ENCODE measurements at places on chromosomes 2 and 18.

- DNase-seq = no peak
Measured at GRCh38 chr18:3693410-3693809, 243.4 kb downstream of the TGIF1 start.

GRCh38 chr2:108383146-108383830, 5.5 kb downstream of the SULT1C4 start:
- no peak for DNase-seq

DNA sequence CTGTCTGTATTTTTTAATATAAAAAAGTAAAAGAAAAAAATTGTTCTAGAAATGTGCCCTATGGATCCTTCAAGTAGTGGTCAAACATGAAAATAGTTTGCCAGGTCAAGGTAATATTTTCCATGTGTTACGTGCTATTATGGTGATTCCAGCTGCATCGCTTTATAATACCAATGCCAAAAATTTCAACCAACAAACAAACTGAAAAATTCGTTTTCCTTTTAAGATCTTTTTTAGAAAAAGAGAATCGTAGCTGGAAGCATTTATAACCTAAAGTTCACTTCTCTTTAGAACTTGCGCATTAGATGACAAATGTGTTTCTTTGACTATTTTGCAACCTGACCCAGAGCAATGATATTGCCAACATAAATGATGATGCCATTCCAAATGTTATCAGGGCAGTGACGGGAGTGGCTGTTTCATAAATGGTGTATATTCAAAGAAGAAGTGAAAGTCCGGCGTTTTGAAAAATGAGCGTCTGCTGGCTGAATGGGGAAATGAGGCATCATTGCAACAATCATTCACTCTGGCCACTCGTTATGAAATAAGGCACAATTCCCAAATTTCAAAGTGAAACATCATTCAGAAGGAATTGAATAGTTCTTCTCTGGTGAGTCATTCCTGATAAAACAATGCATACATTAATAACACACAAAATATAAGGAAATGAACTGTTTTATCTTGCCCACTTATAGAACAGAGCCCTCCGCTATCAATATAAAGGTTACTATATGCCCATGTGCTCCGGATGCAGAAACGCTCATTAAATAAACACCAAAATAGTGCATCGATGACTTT, 297.4 kb downstream of the TGIF1 start:
- no peak for DNase-seq

- no peak for DNase-seq
Measured at GRCh38 chr2:23211987-23212583, 172.9 kb upstream of the KLHL29 start.

DNA sequence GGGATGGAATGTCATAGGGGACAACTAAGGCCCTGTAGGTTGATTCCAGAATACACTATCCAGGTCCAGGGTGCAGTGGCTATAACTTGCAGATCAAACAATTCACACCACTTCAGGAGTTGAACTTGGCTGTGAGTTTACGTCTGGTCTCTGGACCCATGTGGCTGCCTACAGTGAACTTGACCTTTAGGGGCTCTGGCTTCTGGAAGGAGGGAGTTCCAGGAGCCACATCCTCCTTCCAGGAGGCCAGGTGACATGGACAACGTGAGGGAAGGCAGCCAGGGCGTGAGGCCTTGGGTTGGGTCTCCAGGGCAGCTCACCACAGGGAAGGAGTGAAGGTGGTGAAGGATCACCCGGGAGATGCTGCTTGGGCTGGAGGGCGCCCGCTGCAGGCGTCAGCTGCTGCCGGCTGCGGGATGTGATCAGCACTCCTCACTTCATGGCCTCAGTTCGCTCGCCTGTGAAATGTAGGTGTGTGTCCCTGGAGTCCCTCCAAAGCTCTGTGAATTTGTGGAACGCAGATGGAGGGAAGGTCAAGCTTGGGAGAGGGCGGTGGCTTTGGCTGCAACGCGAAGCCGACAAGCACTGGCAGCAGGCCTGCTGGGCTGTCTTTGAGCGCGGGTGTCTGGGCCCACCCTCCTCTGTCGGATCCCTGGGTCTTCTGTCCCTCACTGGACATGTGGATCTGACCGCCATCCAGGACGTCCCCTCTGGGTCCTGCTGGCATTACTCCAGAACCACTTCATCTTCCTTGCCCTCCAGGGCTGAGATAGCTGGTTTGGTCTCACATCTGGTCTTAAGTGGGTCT, 146.5 kb downstream of the GLI2 start:
- DNase-seq = no peak

DNA sequence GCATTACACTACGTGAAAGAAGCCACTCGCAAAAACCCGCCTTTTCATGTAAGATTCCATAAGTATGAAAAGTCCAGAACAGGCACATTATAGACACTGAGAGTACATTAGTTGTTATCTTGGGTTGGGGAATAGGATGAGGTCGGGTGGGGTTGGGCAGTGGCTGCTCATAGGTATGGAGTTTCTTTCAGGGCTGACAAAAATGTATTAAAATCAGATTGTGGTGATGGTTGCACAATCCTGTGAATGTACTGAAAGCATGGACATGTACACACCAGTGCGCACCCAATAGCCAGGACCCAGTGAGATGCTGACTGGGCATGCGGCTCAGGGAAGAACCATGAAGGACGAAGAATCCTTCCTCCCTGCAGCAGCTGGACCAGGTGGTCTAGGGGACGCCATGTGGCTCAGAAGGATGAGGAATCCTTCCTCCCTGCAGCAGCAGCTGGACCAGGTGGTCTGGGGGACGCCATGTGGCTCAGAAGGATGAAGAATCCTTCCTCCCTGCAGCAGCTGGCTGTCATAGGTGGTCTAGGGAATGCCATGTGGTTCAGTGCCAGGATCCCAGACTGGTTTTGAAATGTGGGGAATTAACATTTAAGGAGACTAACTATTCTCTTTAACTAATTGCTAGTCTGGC, 50.1 kb downstream of the MBP start:
- peak; percentile 1 for DNase-seq

GRCh38 chr2:230748087-230748486, 35.4 kb downstream of the CAB39 start:
- DNase-seq = no peak

GRCh38 chr2:239820836-239821693, 204.1 kb downstream of the NDUFA10 start:
- no peak for DNase-seq

DNA sequence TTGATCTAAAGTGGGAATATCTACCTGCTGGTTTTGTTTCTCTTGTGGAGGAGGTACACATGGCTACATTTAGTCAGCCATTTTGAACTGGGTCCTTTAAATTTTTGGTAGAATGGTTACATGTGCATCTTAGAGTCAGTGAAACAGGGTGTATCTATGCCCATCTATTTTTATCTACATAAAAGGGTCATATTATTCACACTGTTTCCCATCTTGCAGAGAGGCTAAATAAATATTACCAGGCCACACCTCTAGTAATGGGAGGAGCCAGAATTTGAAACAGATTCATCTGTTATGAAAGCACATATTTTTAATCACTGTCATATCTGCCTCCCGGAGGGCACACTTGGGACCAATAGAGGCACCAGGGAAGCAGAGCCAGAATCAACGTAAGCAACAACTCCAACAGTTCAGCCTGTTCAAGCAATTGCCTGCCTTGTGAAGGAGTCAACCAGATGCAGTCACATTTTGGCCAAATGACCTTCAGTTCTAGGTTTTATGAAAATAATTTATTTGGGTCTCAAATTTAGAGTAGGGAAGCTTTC, 376.8 kb downstream of the TSN start:
- no peak for DNase-seq

- no peak for DNase-seq
Measured at GRCh38 chr2:237651761-237652160, 24.4 kb downstream of the LRRFIP1 start.

DNA sequence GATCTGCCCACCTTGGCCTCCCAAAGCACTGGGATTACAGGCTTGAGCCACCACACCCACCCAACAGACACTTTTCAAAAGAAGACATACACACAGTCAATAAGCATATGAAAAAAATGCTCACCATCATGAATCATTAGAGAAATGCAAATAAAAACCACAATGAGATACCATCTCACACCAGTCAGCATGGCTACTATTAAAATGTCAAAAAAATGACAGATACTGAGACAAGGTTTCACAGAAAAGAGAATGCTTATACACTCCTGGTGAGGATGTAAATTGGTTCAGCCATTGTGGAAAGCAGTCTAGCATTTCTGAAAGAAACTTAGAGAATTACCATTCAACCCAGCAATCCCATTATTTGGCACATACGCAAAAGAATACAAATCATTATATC, 1947.2 kb downstream of the SUCLG1 start:
- DNase-seq = no peak

All from right kidney (tissue), 9 donors.